ENCODE measurements at places on chromosomes 16 and 17. TPM values are rescaled to one million over a fixed set of nuclear protein-coding genes. Genes with fewer than 3 reads are reported as not detected.

The CFAP97D1 gene
- 0.15 TPM for total RNA-seq

The KRTAP9-4 gene
- total RNA-seq: not detected

The ZACN gene
- under 0.01 TPM for total RNA-seq

The GDE1 gene
- 65.3 TPM for total RNA-seq

The RAB26 gene
- total RNA-seq: 0.36 TPM

The PCTP gene
- total RNA-seq: 19.3 TPM

The DNAH2 gene
- total RNA-seq: under 0.01 TPM

The ALOX12 gene
- not detected for total RNA-seq

The LDHD gene
- total RNA-seq: 1.4 TPM

The TVP23B gene
- 43.2 TPM for total RNA-seq

The CDH13 gene
- not detected for total RNA-seq

The ZMYND15 gene
- 0.46 TPM for total RNA-seq

The USH1G gene
- not detected for total RNA-seq

The OR1A1 gene
- total RNA-seq: not detected

The KRTAP9-2 gene
- total RNA-seq: not detected

The C17orf58 gene
- 17.4 TPM for total RNA-seq

The WNT9B gene
- not detected for total RNA-seq

The RNF112 gene
- not detected for total RNA-seq

The PLEKHG4 gene
- total RNA-seq: 23.1 TPM

The NPIPA7 gene
- 2.5 TPM for total RNA-seq

The PLD2 gene
- total RNA-seq: 8.9 TPM

The MT1M gene
- 0.67 TPM for total RNA-seq

The NXN gene
- total RNA-seq: 13.1 TPM

The CACNA1H gene
- total RNA-seq: 1.7 TPM

The CD300LB gene
- total RNA-seq: not detected

The PIRT gene
- not detected for total RNA-seq

The SLC2A4 gene
- total RNA-seq: 0.34 TPM

The PLCD3 gene
- total RNA-seq: 21.1 TPM

The PRM3 gene
- not detected for total RNA-seq

The XYLT1 gene
- total RNA-seq: 0.62 TPM

The SLC5A11 gene
- total RNA-seq: under 0.01 TPM

The FAM171A2 gene
- 1.2 TPM for total RNA-seq

The ACE gene
- total RNA-seq: 0.46 TPM

The PLK1 gene
- 54.9 TPM for total RNA-seq

All from melanocyte of skin (primary cell).